ENCODE measurements at places on chromosomes 2 and 18. TPM values are rescaled to one million over a fixed set of nuclear protein-coding genes. Genes with fewer than 3 reads are reported as not detected.

- H3K27ac ChIP-seq = no peak overlapping the region
- no peak overlapping the region for H3K4me3 ChIP-seq
- H3K27me3 ChIP-seq = peaks cover 6% of the 10 kb centered on the region
These were observed 132.7 kb downstream of the TSN start for GRCh38 chr2:121888189-121888557.

GRCh38 chr2:117212562-117212961 is 601.9 kb upstream of the DDX18 start:
- no peak for DNase-seq
- H3K4me1 ChIP-seq = no peaks in the 10 kb centered on the region
- no peak overlapping the region for H3K27ac ChIP-seq
- no peaks in the 10 kb centered on the region for H3K27me3 ChIP-seq
- no peak overlapping the region for H3K4me3 ChIP-seq
- H3K36me3 ChIP-seq = no peaks in the 10 kb centered on the region

GRCh38 chr2:46845542-46846486 is 69.8 kb downstream of the MCFD2 start:
- peaks cover 32% of the 10 kb centered on the region for H3K4me1 ChIP-seq
- H3K4me3 ChIP-seq = no peak overlapping the region
- no peak overlapping the region for H3K27ac ChIP-seq
- no peak for DNase-seq

DNA sequence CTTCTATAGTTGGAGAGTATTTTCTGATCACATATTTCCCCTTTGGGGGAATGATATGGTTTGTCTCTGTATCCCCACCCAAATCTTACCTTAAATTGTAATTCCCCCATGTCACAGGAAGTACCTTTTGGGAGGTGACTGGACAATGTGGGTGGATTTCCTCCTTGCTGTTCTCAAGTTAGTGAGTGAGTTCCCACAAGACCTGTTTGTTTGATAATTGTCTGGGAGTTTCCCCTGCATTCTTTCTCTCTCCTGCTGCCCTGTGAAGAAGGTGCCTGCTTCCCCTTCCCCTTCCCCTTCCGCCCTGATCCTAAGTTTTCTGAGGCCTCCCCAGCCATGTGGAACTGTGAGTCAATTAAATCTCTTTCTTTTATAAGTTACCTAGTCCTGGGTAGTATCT is 222.7 kb upstream of the SLC39A10 start:
- no peaks in the 10 kb centered on the region for H3K36me3 ChIP-seq
- DNase-seq = no peak
- H3K4me1 ChIP-seq = no peaks in the 10 kb centered on the region
- no peaks in the 10 kb centered on the region for H3K27me3 ChIP-seq
- no peak overlapping the region for H3K27ac ChIP-seq

GRCh38 chr2:2874341-2874740 is 503.3 kb downstream of the EIPR1 start:
- no peak for DNase-seq
- H3K36me3 ChIP-seq = no peaks in the 10 kb centered on the region
- no peak overlapping the region for H3K27ac ChIP-seq
- H3K4me1 ChIP-seq = no peaks in the 10 kb centered on the region

- no peak overlapping the region for H3K4me3 ChIP-seq
- H3K27ac ChIP-seq = no peak overlapping the region
- DNase-seq = no peak
- H3K4me1 ChIP-seq = no peaks in the 10 kb centered on the region
- H3K27me3 ChIP-seq = no peaks in the 10 kb centered on the region
- no peaks in the 10 kb centered on the region for H3K36me3 ChIP-seq
These were observed 77.5 kb downstream of the TMEM200C start for GRCh38 chr18:5817816-5818215.

CFAP210 gene
- 1.7 TPM for polyA plus RNA-seq

MC2R gene
- not detected for polyA plus RNA-seq

- no peak for DNase-seq
- H3K4me3 ChIP-seq = no peak overlapping the region
- no peak overlapping the region for H3K27ac ChIP-seq
- H3K4me1 ChIP-seq = no peaks in the 10 kb centered on the region
- H3K27me3 ChIP-seq = no peaks in the 10 kb centered on the region
These were observed 90.2 kb upstream of the LHCGR start for GRCh38 chr2:48845684-48846083.

GRCh38 chr2:72103690-72104089 is 44.0 kb downstream of the CYP26B1 start:
- H3K27ac ChIP-seq = no peak overlapping the region
- no peaks in the 10 kb centered on the region for H3K27me3 ChIP-seq
- no peak for DNase-seq
- no peak overlapping the region for H3K4me3 ChIP-seq

GRCh38 chr18:46716827-46717226 is 40.0 kb downstream of the ST8SIA5 start:
- no peaks in the 10 kb centered on the region for H3K4me1 ChIP-seq
- no peak overlapping the region for H3K4me3 ChIP-seq
- no peak overlapping the region for H3K27ac ChIP-seq
- no peaks in the 10 kb centered on the region for H3K36me3 ChIP-seq

DNA sequence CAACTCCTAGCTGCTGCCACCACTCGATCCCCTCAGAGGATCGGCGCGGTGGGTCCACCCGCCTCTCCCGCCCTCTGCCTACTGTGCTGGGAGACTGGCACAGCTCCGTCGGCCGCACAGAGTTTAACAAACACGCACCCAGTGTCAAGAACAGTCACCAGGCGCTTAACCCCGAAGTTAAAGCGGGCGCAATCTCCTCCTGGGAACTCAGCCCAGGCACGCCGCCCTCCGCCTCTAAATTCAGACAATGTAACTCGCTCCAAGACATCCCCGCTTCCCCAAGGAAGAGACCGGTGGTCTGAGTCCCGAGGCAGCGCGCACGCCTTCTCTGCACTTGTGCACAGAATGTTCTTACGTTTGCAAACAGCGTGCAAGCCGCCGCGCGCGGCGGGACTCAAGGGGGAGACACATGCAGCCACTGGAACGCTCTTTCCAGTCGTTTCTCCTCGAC is 533 bp downstream of the CXCR4 start:
- peak; percentile 49 for DNase-seq
- H3K4me1 ChIP-seq = no peaks in the 10 kb centered on the region
- peaks cover 32% of the 10 kb centered on the region for H3K27me3 ChIP-seq
- H3K27ac ChIP-seq = no peak overlapping the region
- H3K4me3 ChIP-seq = peak overlapping the region; percentile 21
- H3K36me3 ChIP-seq = no peaks in the 10 kb centered on the region

GRCh38 chr2:172427990-172428831 is 825 bp downstream of the ITGA6 start:
- H3K36me3 ChIP-seq = no peaks in the 10 kb centered on the region
- H3K27ac ChIP-seq = no peak overlapping the region
- DNase-seq = peak; percentile 46
- H3K27me3 ChIP-seq = peaks cover 37% of the 10 kb centered on the region
- H3K4me3 ChIP-seq = 0 out of 2 replicates have a peak overlapping the region, but pooled peaks have one; percentile 24
- no peaks in the 10 kb centered on the region for H3K4me1 ChIP-seq

DNA sequence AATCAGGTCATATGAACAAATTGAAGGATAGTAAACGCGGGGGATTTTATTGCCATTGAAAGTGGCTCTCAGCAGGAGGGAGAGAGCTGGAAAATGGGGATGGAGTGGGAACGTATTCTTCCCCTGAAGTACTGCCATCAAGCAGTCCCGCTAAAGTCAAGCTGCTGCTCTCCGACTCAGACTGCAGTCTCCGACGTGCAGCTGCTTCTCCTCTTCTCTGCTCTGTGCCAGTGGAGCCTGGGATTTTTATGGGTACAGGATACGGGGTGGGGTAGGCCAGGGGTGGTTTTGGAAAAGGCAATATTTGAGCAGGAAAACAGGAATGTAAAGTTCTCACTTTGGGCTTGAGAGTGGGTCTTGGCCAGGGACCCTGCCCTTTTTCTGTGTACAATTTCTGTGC is 33.0 kb downstream of the KCTD18 start:
- no peaks in the 10 kb centered on the region for H3K27me3 ChIP-seq
- peaks cover 4% of the 10 kb centered on the region for H3K4me1 ChIP-seq
- H3K4me3 ChIP-seq = no peak overlapping the region
- H3K27ac ChIP-seq = no peak overlapping the region
- no peaks in the 10 kb centered on the region for H3K36me3 ChIP-seq

- no peaks in the 10 kb centered on the region for H3K4me1 ChIP-seq
- H3K27me3 ChIP-seq = no peaks in the 10 kb centered on the region
- no peak overlapping the region for H3K27ac ChIP-seq
- no peaks in the 10 kb centered on the region for H3K36me3 ChIP-seq
- H3K4me3 ChIP-seq = no peak overlapping the region
- no peak for DNase-seq
These were observed 35.0 kb downstream of the ADAM23 start for GRCh38 chr2:206478340-206478739.

UGT1A3 gene
- polyA plus RNA-seq = not detected

TMEM17 gene
- polyA plus RNA-seq = 1.3 TPM

- no peak overlapping the region for H3K27ac ChIP-seq
- no peaks in the 10 kb centered on the region for H3K36me3 ChIP-seq
- no peak for DNase-seq
These were observed 8.2 kb upstream of the GAREM2 start for GRCh38 chr2:26164641-26165211.

MAL gene
- not detected for polyA plus RNA-seq

DNA sequence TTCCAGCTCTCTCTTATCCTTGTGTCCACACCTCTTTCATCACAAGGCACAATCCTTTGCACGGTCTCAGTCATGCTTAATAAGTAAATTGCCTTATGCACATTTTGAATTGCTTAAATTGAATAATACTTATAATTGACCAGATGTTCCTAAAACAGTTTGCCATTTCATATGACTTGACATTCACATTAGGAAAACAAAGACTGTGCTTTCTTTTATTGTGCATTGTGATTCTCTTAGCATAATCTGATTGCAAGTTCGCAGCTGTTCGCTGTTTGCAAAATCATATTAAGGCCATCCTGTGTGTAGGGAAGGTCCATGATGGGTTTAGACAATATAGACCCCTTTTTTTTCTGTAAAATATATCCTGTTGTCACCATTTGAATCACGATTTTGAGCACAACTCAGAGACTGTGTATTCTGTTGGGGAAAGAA is 75.6 kb downstream of the RNF144A start:
- no peak overlapping the region for H3K4me3 ChIP-seq
- H3K27ac ChIP-seq = no peak overlapping the region

- H3K4me1 ChIP-seq = no peaks in the 10 kb centered on the region
- DNase-seq = peak; percentile 30
- no peak overlapping the region for H3K4me3 ChIP-seq
- H3K27me3 ChIP-seq = peaks cover 29% of the 10 kb centered on the region
- H3K27ac ChIP-seq = no peak overlapping the region
These were observed 128.5 kb upstream of the RAB12 start for GRCh38 chr18:8480506-8481328.

DNA sequence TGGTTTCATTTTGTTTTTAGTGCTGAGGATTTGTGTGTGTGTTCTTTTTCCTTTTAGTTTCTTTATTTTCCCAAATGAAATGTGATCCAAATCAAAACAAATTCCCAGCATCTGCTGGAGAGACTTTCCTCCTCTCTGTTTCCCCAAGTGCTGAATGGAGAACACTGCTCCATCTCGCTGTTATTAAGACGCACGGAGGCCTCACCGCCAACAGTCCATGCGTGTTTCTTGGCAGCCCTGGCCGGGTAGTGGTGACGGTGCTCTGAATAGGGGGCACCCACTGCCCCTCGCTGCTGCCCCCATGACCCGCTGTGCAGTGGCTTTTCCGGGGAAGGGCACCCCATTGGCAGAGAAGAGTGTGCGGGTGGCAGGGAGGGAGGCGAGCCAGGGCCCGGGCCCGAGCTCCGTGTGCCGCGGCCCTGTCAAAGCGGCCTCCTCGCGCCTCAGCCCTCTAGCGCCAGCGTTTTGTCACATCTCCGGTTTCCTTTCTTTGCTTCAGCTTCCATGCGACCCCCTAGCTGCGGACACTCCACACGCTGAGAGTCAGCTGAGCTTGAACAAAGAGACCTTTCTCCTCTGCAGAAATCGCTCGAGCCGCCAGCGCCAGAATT is 473.7 kb upstream of the SALL3 start:
- no peak for DNase-seq
- no peak overlapping the region for H3K27ac ChIP-seq
- no peaks in the 10 kb centered on the region for H3K4me1 ChIP-seq
- H3K36me3 ChIP-seq = no peaks in the 10 kb centered on the region
- no peak overlapping the region for H3K4me3 ChIP-seq
- peaks cover 44% of the 10 kb centered on the region for H3K27me3 ChIP-seq

RBM43 gene
- polyA plus RNA-seq = 3.8 TPM

DNA sequence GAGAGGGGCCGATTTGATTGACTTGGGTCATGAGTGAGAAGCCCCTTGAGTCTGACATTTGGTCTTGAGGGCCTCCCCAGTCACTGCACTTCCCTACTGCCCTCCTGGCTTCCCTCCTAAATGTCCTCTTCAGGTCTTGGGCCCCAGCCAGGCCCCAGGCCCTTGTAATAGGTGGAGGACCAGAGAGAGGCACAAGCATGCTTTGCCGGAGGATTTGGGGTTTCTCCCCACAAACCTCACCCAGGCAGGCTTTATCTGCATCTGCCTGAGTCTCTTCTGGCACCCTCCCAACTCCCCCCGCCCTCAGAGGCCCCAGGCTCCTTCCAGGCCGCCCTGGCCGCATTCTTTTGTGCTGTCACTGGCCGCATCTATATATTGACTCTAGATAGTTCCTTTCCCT is 270.7 kb downstream of the HAUS1 start:
- H3K27ac ChIP-seq = no peak overlapping the region
- peak; percentile 56 for DNase-seq
- H3K36me3 ChIP-seq = no peaks in the 10 kb centered on the region
- H3K4me1 ChIP-seq = no peaks in the 10 kb centered on the region
- no peak overlapping the region for H3K4me3 ChIP-seq

DNA sequence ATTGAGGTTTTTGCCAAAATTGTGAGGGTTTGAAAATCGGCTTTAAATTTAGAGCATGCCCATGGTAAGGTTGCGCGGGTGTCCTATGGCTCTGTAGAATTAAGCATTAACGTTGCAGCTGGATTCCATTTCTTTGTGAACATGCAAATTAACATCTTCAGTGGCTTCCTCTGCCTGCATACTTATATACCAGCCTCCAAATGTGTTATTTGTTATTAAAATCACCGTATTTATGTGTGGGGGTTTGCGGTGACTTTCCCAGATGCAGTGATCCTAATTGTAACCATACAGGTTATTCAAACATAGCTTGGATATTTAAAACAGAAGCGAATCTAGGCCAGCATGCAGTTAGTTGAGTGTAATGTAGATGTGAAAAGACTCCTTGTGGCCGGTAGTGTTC is 80.2 kb downstream of the TGOLN2 start:
- peaks cover 39% of the 10 kb centered on the region for H3K27me3 ChIP-seq
- no peaks in the 10 kb centered on the region for H3K4me1 ChIP-seq
- no peaks in the 10 kb centered on the region for H3K36me3 ChIP-seq
- DNase-seq = no peak
- no peak overlapping the region for H3K4me3 ChIP-seq

All from K562 (cell line).